ENCODE measurements at places on chromosomes 2 and 18. TPM values are rescaled to one million over a fixed set of nuclear protein-coding genes. Genes with fewer than 3 reads are reported as not detected.

PRKAG3 gene
- total RNA-seq = 0.20 TPM

GCKR gene
- total RNA-seq = 6.0 TPM

- no peaks in the 10 kb centered on the region for H3K27me3 ChIP-seq
- H3K36me3 ChIP-seq = no peaks in the 10 kb centered on the region
- no peak overlapping the region for H3K4me3 ChIP-seq
- H3K4me1 ChIP-seq = no peaks in the 10 kb centered on the region
These were observed 77.5 kb downstream of the CDK15 start for GRCh38 chr2:201883606-201884369.

DNA sequence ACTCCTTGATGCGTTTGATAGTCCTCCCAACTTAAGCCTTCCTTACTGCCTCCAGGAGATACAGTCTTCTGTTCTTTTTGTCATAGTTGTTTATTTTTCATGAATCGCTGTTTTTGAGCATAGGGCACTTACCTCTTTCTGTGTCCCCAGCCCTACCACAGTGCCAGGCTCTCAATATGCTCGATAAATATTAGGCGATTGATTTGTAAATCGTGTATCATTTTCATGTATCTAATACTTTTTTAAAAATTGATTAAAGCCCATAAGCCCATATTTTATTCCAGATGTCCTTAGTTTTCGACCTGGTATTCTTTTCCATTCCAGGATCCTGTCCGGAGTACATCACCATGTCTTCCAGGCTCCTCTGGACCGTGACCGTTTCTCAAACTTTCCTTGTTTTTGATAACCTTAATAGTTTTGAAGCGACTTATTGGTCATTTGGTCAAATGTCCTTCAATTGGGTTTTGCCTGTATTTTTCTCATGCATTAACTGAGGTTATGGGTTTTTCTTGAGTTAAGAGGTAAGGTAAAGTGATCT lies 444 bp upstream of the MMADHC start:
- no peaks in the 10 kb centered on the region for H3K36me3 ChIP-seq
- H3K27ac ChIP-seq = no peak overlapping the region
- no peak for DNase-seq

- H3K36me3 ChIP-seq = no peaks in the 10 kb centered on the region
- H3K27me3 ChIP-seq = no peaks in the 10 kb centered on the region
- no peak overlapping the region for H3K27ac ChIP-seq
These were observed 8.4 kb downstream of the NCL start for GRCh38 chr2:231455890-231456289.

DNA sequence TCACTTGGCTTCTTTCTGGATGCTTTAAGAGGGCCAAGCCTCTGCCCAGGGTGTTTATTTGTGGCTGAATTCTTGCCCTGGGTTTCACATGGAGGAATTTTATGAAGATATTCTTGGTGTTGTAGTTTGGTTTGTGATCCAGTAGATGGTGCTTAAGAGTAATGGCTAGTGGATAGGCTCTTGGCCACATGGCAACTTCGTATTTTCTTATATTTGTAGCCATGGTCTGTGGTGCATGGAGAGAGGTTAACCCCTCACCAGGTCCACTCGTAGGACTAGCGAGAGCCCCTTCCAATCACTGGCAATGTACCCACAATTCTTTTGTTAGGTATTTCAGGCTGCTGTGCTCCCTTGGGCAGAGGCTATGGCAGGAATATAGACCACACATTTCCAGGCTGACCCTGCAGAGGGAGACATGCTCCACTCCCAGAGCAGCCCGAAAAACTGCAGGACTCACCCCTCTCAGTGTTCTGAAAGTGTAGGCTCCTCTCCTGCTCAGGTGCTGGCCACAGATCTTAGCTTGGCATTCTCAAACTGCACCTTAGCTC lies 582.1 kb upstream of the SETBP1 start:
- H3K4me3 ChIP-seq = no peak overlapping the region
- DNase-seq = no peak
- no peaks in the 10 kb centered on the region for H3K27me3 ChIP-seq
- no peak overlapping the region for H3K27ac ChIP-seq
- H3K36me3 ChIP-seq = no peaks in the 10 kb centered on the region
- no peaks in the 10 kb centered on the region for H3K4me1 ChIP-seq

ACTG2 gene
- total RNA-seq = 13.3 TPM

DNA sequence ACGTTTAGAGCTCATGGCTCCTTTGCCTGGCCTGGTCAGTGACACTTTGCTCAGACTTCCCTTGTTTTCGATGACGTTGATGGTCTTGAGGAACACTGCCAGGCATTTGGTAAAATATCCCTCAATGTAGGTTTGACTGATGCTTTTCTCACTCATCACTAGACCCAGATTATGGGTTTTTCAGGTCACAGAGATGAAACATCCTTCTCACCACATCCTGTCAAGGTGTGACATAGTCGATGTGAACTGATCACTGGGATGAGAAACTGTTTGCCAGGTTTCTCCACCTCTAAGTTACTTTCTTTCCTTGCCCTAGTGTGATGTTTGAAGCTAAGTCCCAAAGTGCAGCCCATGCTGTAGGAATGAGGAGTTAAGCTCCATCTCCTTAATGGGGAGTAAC lies 81.5 kb downstream of the AFF3 start:
- H3K36me3 ChIP-seq = no peaks in the 10 kb centered on the region
- H3K4me1 ChIP-seq = no peaks in the 10 kb centered on the region
- H3K27me3 ChIP-seq = no peaks in the 10 kb centered on the region
- no peak overlapping the region for H3K27ac ChIP-seq
- H3K4me3 ChIP-seq = no peak overlapping the region

- DNase-seq = no peak
- no peaks in the 10 kb centered on the region for H3K36me3 ChIP-seq
- H3K4me3 ChIP-seq = no peak overlapping the region
These were observed 77.6 kb upstream of the MGAT4A start for GRCh38 chr2:98808546-98808945.

SCG2 gene
- not detected for total RNA-seq
